ENCODE measurements at places on chromosomes 5 and 9.

DNA sequence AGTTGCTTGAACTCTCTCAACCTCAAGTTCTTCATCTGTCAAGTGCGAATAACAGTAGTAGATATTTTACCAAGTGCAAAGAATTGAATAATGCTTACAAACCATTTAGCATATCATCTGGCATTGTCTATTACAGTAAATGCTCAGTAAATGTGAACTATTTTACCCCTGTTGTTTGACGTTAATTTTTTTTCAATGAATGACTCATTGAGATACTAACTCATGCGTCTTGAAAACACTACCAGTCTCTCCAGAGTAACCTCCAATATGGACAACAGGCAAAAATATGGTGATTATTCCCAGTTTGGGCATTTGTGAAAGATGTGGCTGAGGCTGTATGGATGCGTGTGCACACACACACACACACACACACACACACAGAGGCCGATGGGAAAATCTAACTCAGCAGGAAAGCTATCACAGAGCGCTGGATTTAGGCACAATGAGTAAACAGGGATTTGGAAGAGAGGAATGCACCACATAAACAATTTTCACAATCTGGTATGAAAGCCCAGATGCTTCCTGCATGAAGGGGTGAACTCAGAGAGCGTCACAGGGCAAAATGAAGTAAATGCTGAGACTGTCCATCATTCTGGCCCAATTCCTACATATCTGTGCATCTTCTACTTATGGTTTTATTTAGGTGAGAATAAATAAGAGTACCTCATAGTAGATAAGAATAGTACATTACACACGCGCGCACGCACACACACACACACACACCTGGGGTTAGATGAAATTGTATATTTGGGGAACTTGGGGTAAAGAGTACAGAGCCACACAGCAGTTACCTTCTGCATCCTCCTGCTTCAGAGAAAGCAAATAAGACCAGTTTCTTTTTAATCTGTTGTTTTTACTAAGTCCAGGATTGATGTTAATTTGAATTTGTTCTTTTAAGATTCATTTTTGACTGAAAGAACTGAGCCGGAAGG, 128.7 kb downstream of the PALM2AKAP2 start:
- no peak for DNase-seq

DNA sequence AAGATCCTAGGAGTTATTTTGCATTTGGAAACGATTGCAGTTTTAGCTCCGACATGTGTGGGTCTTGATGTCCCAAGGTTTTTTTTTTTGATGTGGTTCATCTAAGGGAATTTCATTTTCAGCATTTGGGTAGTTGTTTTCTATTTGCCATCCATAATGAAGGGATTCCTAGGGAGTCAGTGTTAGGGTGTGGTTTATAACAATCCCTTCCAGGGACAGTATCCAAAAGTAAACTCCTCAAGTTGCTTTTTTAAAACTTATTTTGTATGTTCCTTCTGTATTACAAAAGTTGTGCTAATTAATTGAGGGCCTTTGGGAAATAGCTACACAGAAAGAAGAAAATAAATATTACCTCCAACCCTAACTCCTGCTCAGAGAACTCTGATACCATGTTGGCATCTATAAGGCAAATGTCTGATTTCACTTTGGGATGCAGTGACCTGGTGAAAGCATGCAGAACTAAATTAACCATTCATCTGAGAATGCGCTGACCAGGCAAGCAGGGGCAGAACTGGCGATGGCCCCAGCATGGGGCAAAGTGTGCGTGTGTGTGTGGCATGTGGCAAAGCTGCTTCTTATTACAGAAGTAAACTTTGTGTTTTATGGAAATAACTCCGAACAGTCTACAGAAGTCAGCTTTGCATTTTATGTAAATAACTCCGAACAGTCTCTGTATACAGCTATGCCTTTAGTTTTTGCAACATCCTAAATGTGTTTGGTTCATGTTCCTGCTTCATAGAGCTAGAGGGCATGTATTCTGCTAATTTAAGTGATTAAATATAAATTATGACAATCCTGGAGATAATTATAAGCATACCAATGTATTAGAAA, 237.2 kb downstream of the TRPM3 start:
- no peak for DNase-seq

GRCh38 chr9:82893549-82893948, 169.4 kb downstream of the RASEF start:
- no peak for DNase-seq

DNA sequence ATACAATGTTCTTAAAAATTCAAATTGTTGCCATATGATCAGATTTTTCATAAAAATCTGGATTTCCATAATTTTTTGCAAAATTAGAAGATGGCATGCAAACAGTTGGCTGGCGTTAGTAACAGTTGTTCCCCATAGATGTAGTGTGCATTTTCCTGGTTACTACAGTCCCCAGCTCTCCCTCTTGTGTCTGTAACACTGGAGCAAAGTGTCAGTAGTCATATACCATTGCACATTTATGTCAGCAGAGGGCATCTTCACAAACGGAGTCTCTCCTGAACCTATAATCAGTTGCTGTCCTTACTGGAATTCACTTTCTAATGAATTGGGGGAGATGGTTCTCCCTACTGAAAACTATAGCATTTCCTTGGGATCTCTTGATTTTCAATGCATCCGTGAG, 44.7 kb upstream of the DMAC1 start:
- no peak for DNase-seq

DNA sequence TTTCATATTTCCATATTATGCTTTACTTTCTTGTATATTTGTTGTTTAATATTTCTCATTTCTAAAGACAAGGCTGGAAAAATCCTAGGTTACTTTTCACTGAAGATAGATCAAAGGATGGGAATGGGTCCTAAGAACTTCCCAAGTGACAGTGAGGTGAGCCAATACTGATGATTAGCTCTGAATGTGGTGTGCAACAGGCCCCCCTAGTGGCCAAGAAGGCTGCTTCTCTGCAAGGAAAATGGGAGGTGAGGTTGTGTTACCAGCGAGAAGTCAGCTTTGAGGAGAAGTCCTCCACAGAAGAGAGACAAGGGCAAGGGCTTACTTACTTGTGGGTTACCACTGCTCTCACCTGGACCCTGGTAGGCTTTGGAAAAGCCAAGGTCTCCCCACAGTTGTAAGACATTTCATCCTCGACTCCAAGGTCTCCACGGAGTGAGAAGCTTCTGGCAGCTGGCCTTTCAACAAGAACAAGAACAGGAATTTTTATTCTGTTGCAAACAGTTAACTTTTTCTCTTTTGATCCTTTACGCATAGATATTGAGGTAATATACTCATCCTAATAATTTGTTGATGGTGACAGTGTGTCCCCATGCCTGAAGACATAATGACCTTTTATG, 69.9 kb downstream of the MAMDC2 start:
- DNase-seq, result no peak

DNA sequence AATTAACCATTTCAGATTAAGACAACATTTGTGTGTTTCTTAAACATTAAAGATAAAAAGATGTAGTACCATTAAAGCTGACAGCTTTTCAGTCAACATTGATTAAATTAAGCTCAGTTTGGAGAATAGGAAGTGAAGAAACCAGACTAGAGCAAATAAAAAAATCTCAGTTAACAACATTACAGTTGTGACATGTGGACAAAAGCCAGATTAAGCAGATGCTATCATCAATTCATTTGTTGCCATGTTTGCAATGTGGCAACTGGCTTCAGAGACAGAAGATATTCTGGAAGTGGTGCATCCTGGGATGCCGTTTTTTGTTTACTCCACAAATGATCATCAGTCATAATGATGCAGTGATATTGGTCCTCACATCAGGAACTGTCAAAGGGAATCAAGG, 70.3 kb upstream of the CNTLN start:
- DNase-seq, result no peak

- no peak for DNase-seq
These were observed 238.7 kb upstream of the NREP start for GRCh38 chr5:111995701-111996100.
